ENCODE measurements at places on chromosomes 4 and X.

DNA sequence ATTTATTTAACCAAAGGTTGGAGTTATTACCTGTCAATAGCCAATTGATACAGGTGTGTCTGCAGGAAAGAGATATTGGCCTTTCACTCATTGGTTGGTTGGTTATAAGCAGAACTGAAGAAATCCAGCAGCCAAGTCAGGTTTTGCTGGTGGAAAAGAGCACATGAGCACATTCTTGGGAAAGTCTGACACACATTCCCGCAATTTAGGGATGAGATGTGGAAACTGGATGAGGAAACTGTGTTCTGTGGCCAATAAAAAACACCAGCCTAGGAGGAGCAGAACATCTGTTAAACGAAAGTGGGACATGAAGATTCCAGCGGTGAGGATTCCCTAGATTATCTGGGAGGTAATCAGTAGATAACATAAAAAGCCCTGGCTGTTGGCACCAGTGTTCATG lies 567.4 kb upstream of the CPEB2 start:
- DNase-seq = no peak

DNA sequence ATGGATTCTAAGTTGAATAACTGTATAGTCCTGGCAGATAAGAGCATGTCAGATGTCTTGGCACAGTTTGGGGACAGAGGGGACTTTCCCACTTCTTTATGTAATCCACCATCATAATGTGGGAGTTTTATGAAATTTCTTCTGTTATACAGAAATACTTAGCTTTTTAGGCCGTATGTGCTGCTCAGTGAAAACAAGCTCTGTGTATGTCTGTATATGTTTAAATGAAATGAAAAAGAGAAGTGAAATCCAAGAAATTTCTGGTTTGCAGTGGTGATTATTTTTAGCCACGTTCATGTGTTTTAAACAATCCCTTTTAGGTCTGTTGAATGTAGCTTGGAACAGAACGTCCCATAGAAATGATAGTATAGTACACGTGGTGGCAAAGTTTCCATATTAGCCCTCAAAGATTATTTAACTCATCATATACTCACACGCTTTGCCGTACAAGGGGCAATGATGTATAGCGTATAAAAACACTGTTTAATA lies 41.0 kb downstream of the GAB1 start:
- no peak for DNase-seq

- DNase-seq = no peak
These were observed 90.5 kb downstream of the STOX2 start for GRCh38 chr4:183995570-183995969.

DNA sequence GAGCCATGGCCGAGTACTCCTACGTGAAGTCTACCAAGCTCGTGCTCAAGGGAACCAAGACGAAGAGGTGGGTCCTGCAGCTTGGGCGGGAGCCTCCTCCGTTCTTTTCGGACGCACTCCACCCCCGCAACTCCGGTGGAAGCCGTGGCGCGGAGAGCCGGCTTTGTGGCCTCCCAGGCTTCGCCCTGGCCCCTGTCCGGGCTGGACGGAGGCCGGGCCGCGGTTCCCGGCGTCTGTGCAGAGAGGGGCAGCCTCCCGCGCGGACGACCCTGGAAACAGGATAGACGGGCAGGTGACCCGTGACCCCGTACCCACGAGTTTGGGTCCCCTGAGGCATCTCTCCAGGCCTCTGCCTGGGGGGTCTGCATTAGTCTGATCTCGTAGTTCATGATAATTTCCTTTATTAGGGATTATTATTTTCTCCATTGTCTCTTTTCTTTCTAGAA lies 356 bp downstream of the FRG1 start:
- DNase-seq = no peak

GRCh38 chr4:36278789-36279188 lies 2.6 kb upstream of the DTHD1 start:
- no peak for DNase-seq

- no peak for DNase-seq
These were observed 5.9 kb upstream of the HPGD start for GRCh38 chr4:174528226-174528625.

GRCh38 chrX:72304877-72305276 lies 837 bp downstream of the CITED1 start:
- DNase-seq = no peak
